Kidney glomerular epithelial cell (primary cell): ENCODE measurements at places on chromosomes 7 and 10.
A peak's percentile ranks its signal among the peaks of the same experiment; 100 is the strongest.

DNA sequence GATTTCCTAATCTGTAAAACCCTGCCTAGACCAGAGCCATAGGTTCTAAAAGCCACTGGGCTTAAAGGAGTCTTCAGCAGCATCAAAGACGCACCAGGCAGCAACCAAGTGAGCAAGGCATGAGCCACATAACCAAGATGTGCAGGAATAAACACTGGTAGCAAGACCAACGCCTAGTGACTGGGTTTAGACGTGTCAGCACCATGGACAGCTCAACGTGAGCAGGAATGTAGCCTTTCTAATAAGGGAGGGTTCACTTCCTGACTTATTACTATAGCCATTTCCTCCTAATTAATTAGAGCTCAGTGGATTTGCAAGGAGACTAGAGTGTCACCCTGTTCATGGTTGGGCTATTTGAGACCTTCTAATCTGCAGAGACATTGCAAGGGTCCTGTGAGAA lies 223.7 kb downstream of the LHFPL3 start:
- DNase-seq = peak; percentile 26

DNA sequence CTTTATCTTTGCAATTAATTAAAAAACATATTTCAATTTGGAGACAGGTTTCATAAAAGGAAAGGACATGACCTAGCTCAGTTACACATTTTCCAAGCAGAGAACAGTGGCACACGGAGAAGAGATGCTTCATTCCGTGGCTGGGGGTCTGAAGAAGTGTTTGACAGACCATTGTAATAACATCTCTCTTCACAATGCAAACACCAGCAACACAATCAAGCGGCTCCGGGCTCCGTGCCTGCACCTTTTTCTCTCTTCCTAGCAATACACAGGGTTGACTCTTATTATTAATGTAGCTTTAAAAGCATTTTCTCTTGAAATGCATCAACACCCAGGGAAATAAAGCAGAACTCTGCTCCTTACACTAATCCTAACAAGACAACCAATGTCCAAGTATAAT lies 261.0 kb upstream of the AOAH start:
- no peak for DNase-seq

DNA sequence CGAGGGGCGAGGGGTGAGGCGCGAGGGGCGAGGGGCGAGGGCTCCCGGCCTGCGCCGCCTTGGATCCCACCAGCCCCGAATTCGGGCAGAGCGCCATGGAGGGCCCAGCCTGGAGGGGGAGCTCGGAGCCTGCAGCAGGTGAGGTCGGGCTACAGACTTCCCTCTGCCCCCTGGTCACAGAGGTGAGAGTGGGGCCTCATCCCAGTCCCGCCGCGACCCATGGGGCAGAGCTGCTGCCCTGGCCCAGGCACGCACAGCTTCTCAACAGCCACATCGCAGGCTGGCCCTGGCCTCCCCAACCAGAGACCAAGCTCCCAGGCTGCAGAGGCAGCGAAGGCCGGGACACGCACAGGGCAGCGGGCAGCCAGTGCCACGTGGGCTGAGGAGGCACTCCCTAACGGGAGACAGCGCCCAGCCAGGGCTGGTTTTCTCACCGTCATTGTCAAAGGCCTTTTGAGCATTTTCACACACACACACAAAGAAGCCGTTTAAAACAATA lies 191.8 kb downstream of the PTPRN2 start:
- no peak for DNase-seq

DNA sequence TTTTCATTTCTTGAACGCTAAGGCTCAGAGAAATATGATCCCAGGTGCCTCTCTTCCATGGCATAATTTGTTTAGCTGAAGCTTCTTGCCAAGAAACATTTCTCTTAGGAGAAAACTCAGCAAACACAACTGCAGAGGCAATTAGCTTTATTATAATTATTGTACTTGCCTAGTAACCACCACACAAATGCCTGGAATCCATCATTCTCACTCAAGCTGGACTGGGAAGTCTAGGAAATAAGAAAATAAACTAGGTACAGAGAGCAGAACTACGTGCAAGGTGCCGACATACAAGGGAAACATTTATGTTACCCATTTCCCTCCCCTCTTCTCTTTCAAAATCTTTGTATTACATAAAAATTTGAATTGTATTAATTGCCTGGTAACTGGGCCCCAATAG lies 15.1 kb downstream of the SLC35B4 start:
- no peak for DNase-seq

DNA sequence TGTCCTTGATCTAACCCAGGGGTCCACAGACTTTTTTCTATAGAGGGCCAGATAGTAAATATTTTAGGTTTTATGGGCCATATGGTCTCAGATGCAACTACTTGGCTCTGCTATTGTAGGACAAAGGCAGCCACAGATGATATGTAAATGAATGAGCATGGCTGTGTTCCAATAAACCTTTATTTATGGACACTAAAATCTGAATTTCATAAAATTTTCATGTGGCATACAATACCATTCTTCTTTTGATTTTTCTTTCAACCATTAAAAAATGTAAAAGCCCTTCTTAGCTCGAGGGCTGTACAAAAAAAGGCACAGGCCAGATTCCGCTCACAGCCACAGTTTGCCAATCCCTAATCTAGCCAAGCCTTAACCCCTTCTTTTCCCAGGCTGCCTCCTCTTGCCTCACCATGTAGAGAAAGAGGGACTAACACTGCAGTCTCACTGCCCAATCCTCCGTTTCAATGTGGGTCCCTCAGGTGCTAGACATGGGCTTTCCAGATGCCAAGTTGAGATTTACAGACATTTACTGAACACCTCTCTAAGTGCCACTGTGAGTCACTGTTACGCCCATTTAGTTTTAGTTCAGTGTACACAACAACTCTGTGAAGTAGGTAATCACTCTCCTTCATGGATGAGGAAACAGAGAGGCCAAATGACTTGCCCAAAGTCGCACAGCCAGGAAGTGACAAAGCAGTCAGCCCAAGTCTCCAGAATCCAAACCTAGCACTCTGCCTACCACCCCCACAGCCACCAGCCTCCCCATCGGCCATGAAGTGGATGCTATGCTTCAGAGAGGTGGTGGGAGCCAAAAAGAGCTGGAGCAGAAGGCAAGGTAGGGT lies 132.6 kb upstream of the PDLIM1 start:
- DNase-seq = no peak

GRCh38 chr10:122390271-122390670 lies 15.8 kb downstream of the PLEKHA1 start:
- DNase-seq = no peak
